Activated naive CD4-positive, alpha-beta T cell treated with anti-CD3 and anti-CD28 coated beads, Interleukin-2, amount 50 U/mL, for 72 hours (primary cell): ENCODE measurements at places on chromosomes 16 and 17.

- DNase-seq, result no peak
These were observed 18.2 kb downstream of the IL34 start for GRCh38 chr16:70664325-70665112.

- no peak for DNase-seq
These were observed 417.6 kb upstream of the DYNLRB2 start for GRCh38 chr16:80123189-80123588.

DNA sequence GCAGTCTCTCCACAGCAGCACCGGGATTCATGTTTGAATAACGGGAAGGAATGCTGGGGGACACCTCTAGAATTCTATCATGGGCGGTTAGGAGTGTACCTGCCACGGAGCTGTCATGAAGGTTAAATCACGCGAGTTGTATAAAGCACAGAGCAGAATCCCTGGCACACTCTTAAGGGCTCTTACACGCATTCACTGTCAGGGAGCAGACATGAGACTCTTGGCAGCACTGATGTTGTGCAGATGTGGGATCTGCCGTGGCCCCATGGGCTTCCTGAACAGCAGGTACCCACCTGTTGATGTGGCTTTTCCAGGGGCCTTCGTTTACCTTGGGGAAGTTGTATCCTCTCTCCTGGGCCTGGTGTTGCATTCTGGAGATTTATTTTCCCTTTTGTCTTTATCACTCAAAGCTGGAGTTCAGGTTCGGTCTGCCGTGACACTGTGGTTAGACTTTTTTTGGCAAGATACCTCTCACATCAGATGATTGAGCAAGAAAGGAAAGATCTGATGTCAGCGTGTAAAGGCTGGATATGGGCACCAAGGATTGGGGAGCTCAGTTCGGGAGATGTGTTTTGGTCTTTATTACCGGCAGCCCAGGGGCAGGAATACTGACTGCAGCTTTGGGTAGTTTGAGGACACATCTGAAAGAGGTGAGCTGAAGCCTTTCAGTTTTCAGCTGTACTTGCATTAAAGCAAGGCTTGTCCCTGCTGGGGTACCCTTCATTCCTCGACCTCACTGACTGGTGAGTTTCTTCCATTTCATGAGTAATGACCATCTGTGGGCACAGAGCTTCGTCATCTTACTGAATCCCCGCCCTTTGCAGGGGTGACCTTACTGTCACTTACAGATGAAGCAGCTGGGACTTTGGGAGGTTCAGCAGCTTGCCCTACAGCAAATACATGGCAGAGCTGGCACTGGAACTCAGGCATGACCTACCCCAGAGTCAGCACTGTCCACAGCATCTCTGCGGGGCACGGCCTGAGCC lies 19.3 kb downstream of the KNOP1 start:
- no peak for DNase-seq

GRCh38 chr17:75647061-75647460 lies 13.8 kb downstream of the SMIM5 start:
- no peak for DNase-seq
